ENCODE measurements at places on chromosomes 2 and 18.

DNA sequence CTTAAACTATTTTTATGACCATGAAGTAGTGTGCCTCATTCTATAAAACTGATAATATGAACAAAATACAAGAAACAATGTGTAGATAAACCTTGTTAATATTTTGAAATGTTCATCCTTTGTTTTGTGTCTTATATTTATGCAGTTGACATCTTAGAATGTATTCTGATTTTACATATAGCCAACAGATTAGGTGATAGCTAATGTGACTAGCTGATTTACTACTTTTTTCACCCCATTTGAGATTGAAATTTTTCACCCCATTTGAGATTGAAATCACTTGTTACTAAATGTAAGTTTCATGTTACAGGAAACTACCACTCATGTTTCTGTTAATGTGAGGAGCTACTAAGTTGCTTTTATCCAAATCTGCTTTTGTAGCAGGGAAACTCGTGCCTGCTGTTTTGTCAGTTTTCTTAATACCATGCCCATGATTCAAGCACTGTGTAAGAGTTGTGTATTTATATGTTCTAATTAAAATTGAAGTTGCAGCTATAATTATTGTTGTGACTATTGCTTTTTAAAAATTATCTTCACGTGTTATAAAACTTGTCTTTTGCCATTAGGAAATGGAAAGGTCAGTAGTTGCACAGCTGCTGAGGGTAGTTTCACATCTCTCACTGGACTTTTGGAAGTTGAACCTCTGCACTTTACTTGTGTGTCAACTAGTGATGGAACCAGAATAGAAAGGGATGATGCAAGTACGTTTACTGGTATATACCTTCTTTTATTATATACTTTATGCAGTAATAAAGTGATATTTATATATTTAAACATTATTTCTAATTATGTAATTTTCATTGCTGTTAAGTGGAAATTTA, 96.6 kb downstream of the BIRC6 start:
- DNase-seq = no peak

DNA sequence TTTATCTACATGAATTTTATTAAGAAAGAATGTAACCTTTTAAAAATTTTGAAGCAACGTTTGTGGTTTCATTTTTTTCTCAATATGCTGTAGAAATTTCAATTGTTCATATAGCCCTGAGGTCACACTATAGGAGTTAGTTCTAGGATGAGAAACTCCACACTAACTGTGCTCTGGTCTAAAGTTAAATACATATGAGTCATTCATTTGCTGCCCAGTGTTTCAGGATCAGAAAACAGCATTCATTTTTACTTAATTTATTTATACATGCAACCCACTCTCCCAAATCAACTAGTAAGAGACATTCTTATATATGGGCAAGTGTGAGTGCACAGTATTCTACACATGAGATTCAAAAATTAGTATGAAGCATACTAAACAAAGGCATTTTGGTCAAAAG, 137.9 kb downstream of the DOCK10 start:
- no peak for DNase-seq

DNA sequence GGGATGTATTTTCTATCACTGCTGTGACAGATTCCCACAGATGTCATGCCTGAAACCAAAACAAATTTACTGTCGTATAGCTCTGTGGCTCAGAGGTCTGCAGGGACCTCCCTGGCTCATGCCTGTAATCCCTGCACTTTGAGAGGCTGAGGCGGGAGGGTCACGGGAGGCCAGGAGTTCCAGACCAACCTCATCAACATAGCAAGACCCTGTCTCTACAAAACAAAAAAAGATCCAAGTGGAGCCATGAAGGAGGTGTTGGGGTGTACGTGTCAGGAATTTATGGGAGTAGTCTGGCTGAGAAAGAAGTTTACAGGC, 51.0 kb upstream of the FAHD2A start:
- DNase-seq = no peak

- no peak for DNase-seq
These were observed 18.1 kb downstream of the ZNF516 start for GRCh38 chr18:76476665-76477561.

DNA sequence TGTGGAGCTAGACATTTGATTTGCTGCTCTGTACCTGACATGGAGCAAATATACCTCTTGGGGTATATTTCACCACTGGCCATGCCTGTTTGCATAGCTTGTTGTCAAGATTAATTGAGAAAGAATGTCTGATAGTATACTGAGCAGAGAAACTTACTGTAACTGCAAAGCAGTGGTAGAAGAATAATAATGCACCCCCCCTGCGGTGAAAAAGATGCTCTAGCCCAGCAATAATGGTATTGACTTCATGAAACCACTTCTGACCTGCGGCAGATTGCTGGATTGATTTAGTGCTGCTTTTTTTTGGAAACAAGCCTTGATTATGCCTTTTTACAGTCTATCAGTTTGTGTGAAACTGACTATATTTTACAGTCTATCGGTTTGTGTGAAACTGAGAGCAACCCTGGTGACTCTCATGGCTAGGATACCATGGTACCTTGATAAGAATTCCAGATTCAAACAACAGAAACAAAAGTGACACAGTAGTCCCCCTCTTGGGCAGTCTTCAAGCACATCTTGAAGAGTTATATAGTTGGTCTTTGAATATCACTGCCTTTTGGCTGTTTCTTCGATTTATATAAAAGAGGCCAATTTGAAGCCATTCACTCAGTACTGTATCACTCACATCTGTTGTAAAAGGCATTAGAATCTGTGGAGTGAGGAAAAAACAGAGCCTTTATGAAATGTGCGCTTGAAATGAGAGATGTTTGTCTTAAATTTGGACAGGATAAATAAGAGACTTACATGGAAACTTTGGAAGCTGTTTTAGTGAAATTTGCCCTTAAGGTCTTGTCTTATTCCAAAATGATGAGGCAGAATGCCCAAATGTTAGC, 102.5 kb downstream of the FMNL2 start:
- DNase-seq = no peak

DNA sequence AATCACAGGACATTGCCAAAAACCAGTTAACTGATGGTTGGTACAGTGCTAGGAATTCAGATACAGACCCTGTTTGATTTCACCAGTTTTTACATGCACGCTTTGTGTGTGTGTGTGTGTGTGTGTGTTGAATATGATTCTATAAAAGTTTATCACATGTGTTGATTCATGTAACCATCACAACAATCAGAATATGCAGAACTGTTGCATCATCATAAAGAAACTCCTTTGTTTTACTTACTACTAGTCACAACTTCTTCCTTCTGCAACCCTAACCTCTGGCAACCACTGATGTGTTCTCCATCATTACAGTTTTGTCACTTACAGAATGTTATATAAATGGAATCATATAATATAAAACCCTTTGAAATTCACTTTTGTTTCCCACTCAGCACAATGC, 144.8 kb upstream of the CYP26B1 start:
- DNase-seq = no peak

- no peak for DNase-seq
These were observed 24.5 kb upstream of the MMADHC start for GRCh38 chr2:149612122-149612521.

GRCh38 chr2:67318993-67319481, 78.1 kb upstream of the ETAA1 start:
- DNase-seq = no peak

DNA sequence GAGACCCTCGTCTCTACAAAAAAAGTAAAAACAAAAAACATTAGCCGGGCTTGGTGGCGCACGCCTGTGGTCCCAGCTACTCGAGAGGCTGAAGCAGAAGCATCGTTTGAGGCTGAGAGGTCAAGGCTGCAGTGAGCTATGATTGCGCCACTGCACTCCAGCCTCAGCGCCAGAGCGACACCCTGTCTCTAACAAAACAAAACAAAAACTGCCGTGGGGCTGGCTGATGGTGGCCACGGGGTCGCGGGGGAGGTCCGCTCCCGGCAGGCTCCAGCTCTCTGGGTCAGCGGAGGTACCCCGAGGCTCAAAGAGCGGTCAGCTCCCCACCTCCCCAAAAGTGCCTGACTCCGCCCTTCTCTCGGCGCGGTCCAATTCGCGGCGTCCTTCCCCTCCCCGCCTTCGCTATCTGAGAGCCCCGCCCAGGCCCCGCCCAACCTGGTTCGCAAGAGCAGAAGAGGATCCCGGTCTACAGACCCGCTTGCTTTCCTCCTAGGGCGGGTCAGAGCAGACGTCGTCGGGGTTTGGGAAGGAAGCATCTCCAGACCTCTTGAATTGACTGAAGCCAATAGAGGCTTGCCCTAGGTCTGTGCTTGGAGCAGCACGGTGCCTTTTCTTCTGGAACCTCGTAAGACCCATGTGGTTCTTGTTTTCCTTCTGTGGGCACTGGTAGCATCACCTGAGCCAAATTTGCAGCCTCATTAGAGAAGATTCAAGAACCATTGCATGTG, 7.8 kb downstream of the RAX start:
- peak; percentile 56 for DNase-seq

GRCh38 chr18:49016648-49017539, 66.1 kb upstream of the SMAD7 start:
- no peak for DNase-seq

DNA sequence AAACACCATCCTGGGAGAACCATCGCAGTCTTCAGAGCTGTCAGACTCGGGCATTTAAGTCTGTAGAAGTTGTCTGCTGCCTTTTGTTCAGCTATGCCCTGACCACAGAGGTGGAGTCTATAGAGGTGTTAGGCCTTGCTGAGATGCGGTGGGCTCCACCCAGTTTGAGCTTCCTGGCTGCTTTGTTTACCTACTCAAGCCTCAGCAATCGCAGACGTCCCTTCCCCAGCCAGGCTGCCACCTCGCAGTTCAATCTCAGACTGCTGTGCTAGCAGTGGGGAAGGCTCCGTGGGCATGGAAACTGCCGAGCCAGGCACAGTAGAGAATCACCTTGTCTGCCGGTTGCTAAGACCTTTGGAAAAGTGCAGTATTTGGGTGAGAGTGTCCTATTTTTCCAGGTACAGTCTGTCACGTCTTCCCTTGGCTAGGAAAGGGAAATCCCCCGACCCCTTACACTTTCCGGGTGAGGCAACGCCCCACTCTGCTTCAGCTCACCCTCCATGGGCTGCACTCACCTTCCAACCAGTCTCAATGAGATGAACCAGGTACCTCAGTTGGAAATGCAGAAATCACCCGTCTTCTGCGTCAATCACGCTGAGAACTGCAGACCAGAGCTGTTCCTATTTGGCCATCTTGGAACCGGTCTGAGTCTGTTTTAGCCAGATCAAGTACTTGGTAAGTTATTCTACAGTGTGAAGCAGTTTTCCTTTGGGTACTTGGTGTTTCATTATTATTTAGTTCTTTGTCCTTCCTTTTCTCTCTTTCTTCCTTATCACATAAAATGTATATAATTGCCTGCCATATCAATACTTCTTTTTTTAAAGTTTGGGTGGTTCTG, 71.5 kb downstream of the CDC42EP3 start:
- peak; percentile 49 for DNase-seq

DNA sequence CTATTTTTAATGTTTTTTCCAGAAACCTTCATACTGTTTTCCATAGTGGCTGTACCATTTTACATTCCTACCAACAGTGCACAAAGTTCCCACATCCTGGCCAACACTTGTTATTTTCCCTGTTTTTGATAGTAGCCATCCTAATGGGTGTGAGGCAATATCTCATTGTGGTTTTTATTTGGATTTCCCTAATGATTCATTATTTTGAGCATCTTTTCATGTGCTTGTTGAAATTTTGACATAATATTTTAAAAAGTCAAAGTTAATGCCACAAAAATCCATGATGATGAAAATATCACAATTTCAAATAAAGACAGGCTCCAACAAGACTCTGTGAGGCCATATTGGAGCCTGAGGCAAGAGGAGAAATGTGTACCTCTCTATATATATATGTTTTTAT, 50.2 kb downstream of the VWA3B start:
- DNase-seq = no peak

- peak; percentile 49 for DNase-seq
These were observed 47.5 kb upstream of the ASB1 start for GRCh38 chr2:238379096-238379810.

DNA sequence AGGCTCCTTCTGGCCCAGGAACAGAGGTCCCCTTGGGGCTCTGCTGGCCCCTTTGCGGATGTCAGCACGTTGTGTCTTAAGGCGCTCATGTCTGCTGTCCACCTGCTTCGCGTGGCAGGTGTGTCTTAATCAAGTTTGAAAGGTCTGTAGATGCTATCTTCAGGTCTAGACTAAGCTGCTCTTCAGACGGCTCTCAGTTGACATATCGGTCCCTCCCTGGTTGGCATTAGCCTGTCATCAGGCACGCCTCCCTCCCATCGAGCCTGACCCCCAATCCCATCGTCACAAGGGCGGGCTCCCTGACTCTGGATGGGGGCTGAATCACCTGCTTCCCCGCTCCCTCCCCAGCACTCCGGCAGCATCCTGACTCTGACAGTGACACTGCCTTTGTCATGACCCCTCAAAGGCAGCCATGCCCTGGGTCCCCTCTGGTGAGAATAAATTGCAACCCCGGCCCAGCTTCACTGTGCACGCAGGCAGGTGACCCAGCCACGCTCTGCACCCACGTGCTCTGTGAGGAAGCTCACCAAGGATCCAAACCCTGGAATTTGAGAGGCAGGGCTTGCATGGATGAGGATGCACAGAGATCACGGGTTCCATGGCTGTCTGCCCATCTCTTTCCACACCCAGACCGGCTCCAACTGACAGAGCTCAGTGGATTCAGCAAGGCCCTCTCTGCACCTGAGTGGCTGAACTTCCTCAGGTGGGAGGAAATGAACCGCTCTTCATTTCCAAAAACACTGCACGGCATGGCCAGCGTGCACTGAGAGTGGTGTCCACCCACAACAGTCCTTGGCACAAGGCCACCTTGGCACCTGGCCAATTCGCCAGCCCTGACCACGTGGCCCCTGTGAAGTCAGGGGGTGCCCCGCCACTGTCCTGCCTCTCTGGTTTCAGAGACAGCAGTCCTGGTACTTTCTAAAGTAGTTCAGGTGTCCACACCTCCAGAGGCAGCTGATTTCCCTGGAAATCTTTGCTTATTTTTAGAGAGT, 110.2 kb upstream of the GPC1 start:
- no peak for DNase-seq

DNA sequence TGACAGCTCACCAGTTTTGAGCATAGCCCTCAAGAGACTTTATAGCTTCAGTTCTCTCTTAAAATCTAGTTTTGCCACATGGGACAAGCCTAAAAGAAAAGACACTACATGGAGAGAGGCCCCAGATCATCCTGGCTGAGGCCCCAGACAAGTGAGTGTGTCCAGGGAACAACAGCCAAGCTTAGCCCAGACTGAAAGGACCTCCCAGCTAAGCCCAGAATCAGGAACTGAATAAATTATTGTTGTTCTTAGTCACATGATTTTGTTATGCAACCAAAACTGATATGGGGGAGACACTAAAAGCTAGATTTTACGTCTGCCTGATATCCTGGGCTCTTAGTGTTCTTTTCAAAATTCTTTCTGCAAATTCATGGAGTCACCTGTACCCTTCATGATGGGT, 29.3 kb upstream of the LBH start:
- DNase-seq = no peak

GRCh38 chr2:47602996-47603395, 179.9 kb upstream of the MSH6 start:
- no peak for DNase-seq

All from activated CD4-positive, alpha-beta T cell treated with anti-CD3 and anti-CD28 coated beads, Interleukin-2, Interleukin-6, amounts not matched to agents 100 ng/mL and 50 ng/mL, durations not matched to agents 16 hours and 8 hours (primary cell).